Midbrain (tissue), 1 donor: ENCODE measurements at places on chromosomes 1 and 21.

DNA sequence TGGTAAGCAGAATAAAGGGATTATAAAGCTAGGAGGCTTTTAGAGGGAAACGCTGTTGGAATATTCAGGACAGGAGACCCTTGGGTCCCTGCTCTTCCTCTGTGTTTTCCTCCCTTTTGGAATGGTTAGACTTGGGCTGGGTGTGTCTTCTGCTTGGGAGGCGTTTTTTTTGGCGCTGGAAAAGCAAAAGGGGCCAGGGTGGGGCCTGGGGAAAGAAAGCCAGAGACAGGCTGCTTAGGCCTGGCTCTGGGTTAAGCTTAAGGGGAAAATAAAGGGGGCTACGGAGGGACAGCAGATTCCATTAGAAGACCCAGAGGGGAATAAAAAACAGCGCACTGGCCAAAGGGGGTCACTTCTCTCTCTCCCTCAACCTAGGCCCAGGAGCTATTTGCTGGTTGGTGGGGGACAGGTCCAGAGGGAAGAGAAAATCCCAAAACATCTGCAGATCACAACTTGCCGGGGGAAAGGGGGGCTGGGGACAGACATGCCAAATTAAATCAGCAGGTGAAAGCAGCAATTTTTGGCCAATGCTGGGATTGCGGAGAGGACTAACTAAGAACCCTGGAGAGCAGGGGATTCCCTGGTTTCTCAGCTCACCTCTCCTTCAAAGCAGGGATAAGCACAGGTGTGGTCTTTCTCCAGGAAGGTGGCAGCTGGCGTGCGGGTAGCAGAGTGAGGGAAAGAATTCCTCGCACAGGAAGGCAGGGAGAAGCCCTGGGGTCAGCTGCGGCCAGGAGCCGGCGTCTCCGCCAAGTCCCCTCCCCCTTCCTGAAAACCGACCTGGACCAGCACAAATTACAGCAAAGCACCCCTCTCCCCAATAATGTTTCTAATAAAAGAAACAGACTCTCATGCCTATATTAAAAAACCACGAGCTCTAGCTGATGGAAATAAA lies 82.2 kb upstream of the AK4 start:
- DNase-seq: no peak

DNA sequence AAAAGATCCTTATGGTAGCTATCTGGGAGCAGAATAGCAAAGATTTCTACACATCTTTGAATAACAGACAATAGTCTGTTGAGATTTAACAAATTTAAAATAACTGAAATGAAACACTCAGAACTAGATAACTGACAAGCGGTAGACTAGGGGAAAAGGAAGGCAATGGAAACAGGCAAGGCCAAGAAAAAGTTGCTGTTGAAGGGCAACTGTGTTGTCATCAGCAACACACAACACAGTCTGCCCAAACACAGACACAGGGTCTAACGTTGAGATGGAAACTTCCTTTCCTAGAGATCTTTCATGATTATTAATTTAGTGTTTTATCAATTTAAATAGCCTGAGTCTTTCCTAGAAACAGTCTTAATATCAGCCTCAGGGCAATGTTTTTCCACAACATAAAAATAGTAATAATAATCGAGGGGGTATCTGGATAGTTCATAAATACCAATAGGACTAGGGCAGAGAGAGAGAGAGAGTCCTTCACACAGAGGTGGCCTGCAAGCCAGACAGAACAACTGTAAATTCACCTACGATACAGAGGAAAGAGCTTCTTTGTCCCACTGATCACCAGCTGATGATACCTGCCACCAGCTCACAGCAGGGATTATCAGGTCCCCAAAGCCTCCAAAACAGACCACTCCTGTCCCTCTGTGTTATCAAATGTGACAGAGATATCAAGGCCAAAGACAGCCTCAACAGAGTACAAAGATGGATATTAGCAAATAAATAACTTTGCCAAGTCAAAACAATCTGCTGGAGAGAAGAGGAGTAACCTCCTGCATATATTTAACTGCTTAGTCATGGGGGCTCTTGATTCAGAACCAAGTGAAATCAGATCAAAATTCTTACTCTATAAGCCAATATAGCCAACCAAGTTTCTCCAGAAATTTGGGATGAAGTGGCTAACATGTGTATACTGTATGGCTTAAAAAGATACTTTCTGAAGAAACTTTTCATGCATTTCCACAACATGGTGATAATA lies 245.3 kb downstream of the SLC45A1 start:
- DNase-seq: no peak

DNA sequence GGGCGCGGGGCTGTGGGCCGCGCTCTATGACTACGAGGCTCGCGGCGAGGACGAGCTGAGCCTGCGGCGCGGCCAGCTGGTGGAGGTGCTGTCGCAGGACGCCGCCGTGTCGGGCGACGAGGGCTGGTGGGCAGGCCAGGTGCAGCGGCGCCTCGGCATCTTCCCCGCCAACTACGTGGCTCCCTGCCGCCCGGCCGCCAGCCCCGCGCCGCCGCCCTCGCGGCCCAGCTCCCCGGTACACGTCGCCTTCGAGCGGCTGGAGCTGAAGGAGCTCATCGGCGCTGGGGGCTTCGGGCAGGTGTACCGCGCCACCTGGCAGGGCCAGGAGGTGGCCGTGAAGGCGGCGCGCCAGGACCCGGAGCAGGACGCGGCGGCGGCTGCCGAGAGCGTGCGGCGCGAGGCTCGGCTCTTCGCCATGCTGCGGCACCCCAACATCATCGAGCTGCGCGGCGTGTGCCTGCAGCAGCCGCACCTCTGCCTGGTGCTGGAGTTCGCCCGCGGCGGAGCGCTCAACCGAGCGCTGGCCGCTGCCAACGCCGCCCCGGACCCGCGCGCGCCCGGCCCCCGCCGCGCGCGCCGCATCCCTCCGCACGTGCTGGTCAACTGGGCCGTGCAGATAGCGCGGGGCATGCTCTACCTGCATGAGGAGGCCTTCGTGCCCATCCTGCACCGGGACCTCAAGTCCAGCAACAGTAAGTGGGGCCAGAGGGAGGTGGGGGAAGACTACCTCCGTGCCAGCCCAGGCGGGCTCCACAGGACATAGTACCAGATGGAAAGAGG lies 808 bp downstream of the MAP3K21 start:
- DNase-seq: no peak

GRCh38 chr1:78587211-78587610 lies 33.0 kb upstream of the IFI44L start:
- DNase-seq: no peak
